ENCODE measurements at places on chromosomes 13 and 19.

GRCh38 chr13:111949311-111949710 lies 117.6 kb upstream of the SOX1 start:
- no peak for DNase-seq

- DNase-seq: no peak
Measured at GRCh38 chr19:38208571-38208970, 15.5 kb downstream of the DPF1 start.

DNA sequence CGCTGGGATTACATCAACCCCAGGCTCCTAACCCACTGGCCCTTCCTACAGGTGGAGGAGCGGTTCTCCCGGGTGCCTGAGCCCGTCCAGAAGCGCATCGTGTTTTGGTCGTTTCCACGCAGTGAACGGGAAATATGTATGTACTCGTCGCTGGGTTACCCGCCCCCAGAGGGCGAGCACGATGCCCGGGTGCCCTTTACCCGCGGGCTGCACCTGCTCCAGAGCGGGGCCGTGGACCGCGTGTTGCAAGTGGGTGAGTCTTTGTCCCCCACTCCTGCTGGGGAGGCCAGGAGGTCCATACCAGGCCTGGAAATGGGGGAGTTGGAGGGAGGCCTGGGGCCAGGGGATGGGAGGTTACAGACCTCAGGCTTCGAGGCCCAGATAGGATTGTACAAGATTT lies 4.4 kb downstream of the ZSWIM4 start:
- no peak for DNase-seq

- DNase-seq: no peak
Measured at GRCh38 chr13:28339419-28339818, 155.5 kb downstream of the FLT1 start.

- DNase-seq: no peak
Measured at GRCh38 chr19:41564515-41565378, 11.2 kb upstream of the CEACAM21 start.

- DNase-seq: no peak
Measured at GRCh38 chr13:20873348-20873747, 29.2 kb downstream of the XPO4 start.

- no peak for DNase-seq
Measured at GRCh38 chr19:49555600-49556411, 24.6 kb downstream of the NOSIP start.

GRCh38 chr13:29746148-29746677 lies 104.2 kb downstream of the UBL3 start:
- DNase-seq: no peak
